ENCODE measurements at places on chromosomes 13 and 19.

- DNase-seq: no peak
Observed at GRCh38 chr13:57409121-57409520, 222.4 kb upstream of the PCDH17 start.

DNA sequence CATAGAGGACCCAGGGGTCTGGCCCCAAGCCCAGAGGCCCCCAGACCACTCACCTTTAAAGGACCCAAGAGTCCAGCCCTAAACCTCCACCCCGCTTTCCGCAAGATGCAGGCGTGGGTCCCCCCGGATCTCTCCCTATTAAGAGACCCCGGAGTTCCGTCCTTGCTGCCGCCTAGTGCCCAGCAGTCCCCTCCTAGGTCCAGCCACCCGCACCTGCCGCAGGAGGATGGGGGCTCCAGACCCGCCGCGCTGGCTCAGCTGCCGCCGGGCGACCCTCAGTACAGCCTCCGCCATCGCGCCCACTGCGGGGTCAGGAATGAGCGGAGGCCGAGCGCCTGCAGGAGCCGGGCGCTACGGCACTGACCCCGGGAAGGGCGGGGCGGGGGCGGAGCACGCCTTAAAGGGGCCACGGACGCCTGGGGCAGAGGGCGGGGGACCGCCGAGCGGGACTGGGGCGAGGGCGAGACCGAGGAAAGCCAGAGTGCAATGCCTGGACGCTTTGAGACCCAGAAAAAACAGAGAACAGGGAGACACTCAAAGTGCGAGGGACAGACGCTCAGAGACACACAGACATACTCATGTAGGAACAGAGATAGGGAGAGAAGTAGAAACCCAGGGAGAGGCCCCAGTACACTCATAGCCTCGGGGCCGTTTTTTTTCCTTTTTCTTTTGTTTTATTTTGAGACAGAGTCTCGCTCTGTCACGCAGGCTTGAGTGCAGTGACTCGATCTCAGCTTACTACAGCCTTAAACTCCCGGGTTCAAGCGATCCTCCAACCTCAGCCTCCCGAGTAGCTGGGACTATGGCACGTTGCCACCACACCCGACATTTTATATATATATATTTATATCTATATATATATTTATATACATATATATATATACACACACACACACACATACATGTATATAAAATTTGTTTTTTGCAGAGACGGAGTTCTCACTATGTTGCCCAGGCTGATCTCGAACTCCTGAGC is at the start of gene ETHE1:
Gene ETHE1, minus strand, starts transcription at position 318 of the 976 bp plus-strand sequence. Its CDS starts 24 bp downstream, at position 294.
- peak; percentile 88 for DNase-seq

GRCh38 chr19:12727745-12728433 is 4.2 kb upstream of the TNPO2 start:
- no peak for DNase-seq

DNA sequence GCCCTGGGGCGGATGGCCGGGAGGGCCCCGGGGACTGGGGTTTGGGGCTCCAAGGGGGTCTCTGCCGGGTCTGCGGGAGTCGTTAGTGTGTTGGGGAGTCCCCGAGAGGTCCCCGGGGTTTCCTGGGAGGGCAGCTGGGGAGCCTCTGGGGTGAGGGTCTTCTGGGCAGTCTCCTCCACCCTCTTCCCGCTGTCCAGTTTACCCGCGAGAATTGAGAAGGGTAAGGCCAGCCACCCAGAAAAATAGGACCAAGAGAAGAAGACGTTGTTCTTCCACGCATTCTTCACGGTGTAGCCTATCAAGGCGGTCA is 1.0 kb upstream of the ETFB start:
- no peak for DNase-seq

DNA sequence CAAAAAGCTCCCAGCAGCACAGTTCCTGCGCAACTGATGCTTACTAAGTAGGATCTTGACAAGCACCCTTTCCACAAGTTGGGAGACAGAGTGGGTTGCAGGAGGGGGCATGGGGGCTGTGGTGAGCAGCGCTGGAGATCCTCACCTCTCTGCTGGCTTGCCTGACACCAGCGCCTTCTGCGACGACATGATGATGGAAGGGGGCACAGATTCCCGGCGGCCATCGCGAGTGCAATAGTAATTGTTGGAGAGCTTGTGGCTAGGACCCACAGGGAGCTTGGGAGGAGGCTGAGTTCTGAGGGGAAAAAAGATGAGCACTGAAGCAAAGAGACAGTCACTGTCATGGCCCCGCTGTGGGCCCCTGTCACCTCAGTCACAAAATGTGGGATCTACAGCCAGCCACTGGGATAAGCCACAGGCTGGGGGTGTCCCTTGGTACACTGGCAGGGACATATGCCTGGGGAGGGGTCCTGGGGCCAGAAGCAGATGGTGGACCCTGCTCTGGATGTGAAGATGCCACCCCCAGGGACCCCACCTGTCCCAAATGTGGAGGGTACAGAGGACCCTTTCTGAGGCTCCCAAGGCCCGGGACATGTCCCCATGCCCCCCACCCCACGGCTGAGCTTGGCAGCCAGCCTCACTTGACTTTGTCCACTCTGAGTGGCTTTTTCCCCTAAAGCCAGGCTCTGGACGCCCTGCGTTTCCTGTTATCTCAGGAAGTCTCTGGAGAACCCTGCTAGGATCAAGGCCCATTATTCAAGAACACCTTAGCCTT is 4.6 kb downstream of the NDUFA7 start:
- no peak for DNase-seq

DNA sequence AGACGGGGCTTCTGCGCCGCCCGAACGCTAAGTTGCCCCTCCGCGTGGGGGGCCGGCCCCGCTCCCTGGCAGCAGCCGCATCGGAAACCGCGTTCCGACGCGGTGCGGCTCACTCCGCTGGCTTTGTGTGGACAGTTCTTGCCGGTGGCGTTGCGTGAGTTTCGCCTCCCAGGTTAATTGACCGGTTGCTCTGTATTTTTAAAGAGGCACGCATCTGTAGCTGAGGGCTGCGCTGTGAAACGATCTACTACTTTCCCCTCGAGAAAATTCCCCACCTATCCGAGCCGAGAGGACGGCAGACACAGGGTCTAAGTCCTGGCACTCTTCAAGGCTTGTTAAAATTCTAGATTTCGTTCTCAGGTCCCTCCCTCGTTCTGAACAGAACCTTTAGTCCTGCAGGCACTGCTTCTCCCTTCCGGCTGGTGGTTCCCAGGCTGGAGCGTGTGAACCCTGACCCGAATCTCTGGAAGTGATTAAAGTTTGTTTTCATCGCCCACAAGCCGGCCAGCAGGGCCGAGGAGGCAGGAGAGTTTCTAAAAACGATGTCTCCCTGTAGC is 933 bp downstream of the ARHGEF7 start:
- peak; percentile 27 for DNase-seq

DNA sequence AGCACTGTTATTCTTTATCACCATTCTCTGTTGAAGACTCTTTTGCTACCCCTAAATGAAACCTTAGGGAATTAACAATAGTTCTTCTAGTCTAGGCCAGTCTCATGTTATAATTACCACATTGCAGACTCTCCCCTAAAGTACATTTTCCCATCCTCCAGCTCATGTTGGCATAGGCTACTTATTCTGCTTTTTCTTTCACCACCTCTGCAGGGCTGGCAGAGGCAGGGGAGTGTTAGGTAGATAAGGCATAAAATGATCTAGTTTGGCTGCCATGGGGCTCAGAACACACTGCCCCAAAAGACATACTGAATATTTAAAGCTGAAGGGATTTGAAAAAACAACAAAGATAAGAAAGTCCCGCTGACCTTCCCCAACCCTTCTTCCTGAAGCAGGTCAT is 82.7 kb upstream of the RFC3 start:
- no peak for DNase-seq

DNA sequence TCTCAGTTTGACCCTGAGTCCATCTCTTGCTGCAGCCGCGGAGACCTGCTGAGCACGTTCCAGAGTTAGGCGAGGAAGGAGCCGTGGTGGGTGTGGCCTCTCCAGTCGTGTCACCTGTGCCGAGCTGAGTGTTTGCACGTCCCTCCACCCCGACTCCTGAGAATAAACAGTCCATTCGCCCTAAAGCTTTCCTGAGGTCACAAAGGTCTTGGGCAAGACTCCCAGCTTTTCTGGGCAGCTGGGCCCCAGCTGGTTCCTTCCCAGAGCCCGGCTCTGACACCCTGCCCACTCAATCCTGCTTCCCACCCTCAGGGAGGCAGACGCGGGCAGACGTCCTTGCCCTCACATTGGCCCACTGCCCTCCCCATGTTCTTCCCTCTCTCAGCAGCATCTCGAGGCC is 142.2 kb downstream of the KCTD15 start:
- DNase-seq: no peak

DNA sequence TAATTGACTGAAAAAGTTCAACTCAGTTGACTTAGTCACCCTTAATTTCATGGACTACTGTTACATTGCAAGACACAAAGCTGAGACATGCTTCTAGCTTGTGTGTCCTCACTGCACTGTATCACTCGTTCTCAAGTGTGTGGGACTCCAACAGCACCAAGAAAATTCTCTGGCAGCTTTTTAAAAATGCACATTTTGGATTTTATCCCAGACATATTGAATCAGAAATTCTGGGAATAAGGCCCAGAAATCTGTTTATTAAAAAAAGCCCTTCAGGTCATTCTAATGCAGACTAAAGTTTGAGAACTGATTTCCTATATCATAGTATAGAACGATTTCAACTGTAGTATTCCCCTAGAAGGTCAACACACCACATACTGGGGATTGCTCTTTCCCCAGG is 1485.3 kb downstream of the PCDH9 start:
- no peak for DNase-seq

DNA sequence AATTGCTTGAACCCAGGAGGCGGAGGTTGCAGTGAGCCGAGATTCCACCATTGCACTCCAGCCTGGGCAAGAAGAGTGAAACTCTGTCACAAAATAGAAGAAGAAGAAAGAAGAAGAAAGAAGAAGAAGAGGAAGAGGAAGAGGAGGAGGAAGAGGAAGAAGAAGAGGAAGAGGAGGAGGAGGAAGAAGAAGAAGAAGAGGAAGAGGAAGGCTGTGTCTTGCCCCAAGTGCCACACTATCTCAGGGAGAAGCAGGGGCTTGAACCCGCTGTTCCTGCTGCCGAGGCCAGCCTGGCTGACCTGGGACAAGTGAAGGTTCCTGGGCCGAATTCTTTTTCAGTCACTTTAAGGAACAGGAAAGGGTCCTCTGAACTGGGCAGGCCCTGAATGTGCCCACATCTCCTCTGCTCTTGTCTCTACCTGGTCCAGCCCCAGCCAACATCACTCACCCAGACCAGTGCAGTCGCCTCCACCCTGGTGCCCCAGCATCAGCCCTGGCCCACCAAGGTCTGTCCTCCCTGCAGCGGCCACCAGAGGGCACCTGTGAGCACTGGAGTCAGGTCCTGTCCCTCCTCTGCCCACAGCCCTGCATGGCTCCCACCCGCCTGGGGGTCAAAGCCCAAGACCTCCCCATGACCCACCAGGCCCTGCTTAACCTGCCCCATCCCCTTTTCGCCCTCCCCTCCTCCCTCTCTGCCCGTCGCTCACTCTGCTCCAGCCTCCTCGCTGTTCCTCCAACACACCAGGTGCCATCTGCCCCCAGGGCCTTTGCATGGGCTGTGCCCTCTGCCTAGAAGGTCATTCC is 20.0 kb downstream of the TICAM1 start:
- DNase-seq: peak; percentile 84

GRCh38 chr13:23778879-23779278 is 110.3 kb downstream of the MIPEP start:
- DNase-seq: no peak

- peak; percentile 28 for DNase-seq
Observed at GRCh38 chr19:33343301-33343700, 30.2 kb upstream of the CEBPG start.

DNA sequence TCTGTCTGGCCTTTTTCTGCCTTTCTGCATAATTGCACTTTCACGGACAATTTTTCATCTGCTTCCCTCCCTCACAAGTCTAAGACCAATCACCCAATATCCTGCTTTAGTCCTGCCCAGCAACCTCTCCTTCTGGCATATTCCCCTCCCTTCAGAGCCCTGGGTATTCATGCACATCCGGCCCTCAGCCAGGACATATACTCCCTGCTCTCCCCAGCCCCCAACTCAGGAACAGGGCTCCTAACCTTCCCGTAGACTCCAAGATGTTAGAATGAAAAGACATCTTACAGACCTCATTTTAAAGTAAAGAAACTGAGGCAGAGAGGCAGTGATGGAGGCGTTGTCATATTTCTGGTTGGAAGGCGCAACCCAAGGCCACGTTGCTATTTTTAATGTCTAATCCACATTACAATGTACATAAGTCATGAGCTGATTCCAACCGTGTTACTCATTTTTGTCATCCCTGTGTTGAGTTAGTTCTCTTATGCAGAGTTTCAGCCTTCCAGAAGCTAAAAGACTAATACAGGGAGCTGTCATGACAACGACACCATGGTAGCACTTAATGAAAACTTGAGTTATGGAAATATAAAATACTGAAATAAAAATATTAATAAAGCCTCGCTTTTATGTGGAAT is 209.2 kb downstream of the TSHZ3 start:
- DNase-seq: no peak

DNA sequence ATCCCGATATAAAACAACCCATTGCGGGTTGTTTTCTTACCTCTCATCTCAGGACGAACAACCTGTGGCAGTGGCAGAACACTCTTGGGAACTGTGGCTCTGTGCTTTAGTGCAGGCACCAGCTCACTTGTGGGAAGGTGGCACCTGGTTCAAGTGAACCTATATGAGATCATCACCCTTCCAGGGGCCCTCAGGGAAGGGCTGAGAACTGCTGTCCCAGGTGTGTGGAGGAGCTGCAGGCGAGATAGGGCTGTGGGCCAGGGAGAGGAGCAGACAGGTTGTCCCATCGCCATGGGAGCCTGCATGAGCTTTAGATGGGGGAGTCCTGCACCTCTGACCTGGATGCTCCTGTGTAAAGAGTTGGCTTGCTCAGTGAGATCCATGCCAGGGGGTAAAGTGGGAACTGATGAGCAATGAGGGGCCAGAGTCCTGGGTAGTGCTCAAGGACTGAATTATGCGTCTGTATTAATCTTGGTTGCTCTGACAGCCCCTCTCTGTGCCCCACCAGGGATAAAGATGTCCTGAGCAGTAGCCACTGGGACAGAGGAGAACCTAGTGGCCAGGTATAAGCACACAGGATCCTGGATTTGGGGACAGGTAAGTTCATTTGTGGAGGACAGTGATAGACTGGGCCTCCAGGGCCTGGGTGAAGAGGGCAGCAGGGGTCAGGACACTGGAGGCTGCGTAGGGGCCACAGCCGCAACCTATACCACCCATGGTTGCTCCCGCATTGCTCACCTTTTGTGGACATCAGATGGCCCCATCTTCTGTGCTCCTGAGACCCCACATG is 8.7 kb downstream of the CEACAM4 start:
- DNase-seq: no peak

GRCh38 chr19:2171349-2172145 is 7.8 kb downstream of the DOT1L start:
- peak; percentile 62 for DNase-seq

DNA sequence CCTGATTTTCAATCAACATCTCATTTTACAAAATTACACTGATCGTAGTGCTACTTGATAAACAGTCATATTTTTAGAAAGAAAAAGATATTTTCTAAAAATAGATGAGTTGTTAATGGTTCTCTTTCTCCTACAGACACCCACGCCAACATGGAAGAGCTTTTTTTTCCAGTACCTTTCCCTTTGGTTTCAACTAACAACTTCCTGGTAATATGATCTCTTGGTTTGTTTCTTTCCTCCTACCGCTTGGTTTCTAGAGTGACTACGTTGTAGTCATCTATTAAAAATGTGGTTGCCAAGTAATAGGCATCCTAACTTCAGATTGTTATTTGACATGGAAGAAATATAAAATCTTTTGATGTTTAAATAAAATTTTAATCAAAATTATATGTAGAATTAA is 189.0 kb downstream of the LACC1 start:
- no peak for DNase-seq

- no peak for DNase-seq
Observed at GRCh38 chr13:109026266-109026665, 396.9 kb downstream of the MYO16 start.

GRCh38 chr19:36707134-36707533 is 19.7 kb downstream of the ZNF567 start:
- no peak for DNase-seq
